Activated naive CD4-positive, alpha-beta T cell (primary cell): ENCODE measurements at places on chromosomes 13 and 19.

DNA sequence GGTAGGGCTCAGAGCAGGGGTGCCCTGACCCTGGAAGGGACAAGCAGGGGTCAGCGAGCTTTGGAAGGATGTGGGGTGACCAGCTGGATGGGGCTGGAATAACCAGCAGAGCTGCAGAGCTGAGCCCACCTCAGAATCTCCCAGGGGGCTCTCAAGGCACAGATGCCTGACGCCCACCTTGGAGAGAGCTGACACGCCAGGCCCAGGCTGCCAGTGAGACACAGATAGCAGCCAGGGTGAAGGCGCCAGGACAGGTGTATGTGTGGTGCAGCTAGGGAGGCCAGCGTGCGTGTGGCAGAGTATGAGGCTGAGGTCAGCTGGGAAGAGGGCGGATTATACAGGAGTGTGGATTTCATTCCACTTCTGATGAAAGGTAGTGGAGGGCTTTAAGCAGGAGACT, 8.9 kb downstream of the AP1M1 start:
- DNase-seq: no peak

GRCh38 chr19:52724701-52725514, 9.9 kb downstream of the ZNF611 start:
- no peak for DNase-seq

- DNase-seq: no peak
Observed at GRCh38 chr19:46288896-46289588, 7.8 kb upstream of the HIF3A start.

- DNase-seq: no peak
Observed at GRCh38 chr13:24663586-24663985, 16.6 kb upstream of the ATP12A start.

GRCh38 chr13:98749501-98749900, 3.0 kb downstream of the SLC15A1 start:
- DNase-seq: no peak

DNA sequence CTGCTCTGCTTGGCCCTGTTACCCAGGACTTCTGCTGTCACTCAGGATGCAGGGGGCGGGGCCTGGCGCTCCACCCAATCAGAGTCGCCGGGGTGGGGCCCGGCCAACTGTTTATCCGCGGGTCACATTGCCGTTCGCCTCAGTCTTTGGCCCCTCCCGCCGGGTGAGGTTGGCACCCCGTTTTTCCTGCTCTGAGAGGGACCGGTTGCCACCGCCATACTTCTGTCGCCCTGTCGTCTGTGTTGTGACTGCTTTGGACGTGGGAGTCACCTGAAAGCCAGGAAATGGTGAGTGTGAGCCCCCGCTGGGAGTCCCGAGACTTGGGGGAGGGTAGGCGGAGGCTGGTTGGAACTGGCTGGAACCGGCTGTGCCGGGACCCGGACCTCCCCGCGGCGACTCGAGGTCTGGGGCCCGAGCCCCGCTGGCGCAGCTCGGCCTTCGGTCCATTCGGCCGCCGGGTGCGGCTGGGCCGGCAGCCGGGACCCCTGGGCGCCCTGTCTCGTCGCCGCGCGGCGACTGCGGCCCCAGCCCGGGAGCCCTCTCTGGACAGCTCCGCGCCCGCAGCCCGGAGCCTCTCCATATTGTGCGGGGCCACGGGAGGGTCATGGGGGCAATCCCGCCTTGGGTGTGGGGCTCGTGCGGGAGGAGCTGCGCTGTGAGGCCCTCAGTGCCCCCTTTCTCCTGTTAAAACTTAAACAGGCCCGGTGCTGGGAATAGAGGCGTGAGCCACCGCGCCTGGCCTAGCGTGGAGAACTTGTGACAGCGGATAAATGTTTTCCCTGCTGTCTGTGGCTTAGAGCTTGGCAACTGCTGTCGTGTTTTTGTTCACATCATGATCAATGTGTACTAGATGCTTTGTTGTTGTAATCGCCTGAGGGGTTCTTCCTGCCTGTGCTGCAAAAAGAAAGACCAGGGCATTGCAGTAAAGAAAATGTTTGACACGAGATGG, at the start of gene ZNF844:
Gene ZNF844 (plus strand): TSS at position 142 of the 949 bp plus-strand sequence. CDS start 143 bp downstream, at position 285.
- DNase-seq: peak; percentile 42

DNA sequence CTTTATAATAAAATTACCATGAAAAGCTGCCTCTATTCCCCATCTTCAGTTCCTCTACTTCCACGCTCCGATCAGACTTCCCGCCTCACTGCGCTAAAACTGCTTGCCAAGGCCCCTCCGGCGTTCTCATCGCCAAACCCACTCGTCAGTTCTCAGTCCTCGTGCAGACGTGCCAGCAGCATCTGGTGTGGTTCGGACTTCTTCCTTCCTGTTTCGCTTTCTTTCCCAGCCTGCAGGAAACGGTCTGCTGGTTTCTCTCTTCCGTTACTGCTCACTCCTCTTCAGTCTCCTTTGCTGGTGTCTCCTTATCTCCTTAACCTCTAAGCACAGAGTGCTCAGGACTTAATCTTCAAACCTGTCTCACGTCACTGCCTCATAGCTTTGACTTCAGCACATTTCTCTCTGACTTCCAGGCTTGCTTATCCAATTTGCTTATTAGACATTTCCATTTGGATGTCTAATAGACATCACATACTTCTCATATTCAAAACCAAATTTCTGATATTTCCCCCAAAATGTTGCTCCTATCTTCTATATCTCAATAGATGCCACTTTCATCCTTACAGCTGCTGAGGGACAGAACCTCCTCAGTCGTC, 40.3 kb downstream of the RCBTB2 start:
- peak; percentile 50 for DNase-seq

DNA sequence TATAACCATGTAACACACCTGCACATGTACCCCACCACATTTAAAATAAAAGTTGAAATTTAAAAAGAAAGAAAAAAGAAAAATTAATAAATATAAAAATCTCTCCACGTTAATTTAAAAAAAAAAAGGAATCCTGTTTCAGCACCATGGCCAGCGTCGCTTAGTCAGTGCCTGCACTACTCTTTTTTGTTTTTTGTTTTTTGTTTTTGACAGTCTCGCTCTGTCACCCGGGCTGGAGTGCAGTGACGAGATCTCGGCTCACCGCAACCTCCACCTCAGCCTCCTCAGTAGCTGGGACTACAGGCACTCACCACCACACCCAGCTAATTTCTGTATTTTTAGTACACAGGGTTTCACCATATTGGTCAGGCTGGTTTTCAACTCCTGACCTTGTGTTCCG, 835.9 kb downstream of the UQCRFS1 start:
- no peak for DNase-seq

- no peak for DNase-seq
Observed at GRCh38 chr19:5336195-5336965, 4.2 kb downstream of the PTPRS start.

DNA sequence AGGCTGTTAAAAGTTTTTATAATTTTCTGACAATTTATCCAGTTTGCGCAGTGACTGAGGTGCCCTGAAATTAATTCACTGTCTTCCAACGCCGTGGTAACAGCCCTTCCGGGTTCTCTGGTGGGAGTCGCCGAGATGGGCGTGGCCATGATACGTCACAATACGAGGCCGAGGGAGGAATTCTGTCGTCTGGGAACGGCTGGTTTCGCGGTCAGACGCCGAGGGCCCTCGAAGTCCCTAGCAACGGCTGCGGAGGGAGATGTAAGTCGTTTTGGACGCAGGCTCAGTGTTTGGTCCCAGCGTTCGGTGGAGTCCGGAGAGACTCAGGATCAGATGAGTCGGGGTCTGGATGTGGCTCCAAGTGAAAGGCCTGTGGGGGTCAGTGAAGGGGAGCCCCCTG, 21.7 kb downstream of the ZNF613 start:
- no peak for DNase-seq

DNA sequence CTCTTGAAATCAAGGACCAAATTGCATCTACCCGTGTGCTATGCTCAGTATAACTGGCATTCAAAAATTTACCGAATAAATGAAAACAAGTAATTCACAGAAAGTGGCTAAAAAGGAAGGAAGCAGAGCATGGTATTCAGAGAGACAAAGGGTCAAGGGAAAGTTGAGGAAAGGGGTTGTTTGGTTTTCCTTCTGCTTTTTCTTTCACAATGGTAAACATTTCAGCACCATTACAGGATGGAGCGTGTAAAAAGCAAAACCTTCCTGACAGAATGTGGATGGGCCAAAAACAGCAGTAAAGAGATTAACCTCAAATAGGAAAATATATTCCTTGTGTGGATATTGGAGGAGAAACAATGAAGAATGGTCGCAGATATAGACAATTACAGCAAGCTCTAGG, 14.8 kb downstream of the DIAPH3 start:
- no peak for DNase-seq
